ENCODE measurements at places on chromosomes 4 and X.

- no peak for DNase-seq
Measured at GRCh38 chr4:138977524-138977923, 38.1 kb upstream of the NOCT start.

DNA sequence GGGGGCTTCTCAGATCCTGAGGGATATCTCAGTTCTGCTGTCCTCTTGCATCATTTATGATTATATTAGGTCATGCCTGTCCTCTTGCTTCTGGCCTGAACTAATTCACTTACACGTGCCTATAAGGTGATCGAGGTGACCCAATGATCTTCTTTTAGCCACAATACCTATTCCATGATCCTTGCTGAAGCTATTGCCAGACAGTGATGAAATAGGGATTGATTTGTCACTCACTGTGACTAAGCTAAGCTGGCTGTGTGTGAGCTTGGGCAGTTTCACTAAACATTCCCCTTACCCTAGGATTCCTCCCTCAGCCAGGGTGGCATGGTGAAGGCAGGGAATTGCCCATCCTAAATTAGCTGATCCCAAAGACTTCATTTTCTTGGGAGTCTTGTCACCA is 19.0 kb downstream of the HADH start:
- DNase-seq = no peak

GRCh38 chrX:118974908-118975671 is 672 bp downstream of the LONRF3 start:
- DNase-seq = peak; percentile 49

DNA sequence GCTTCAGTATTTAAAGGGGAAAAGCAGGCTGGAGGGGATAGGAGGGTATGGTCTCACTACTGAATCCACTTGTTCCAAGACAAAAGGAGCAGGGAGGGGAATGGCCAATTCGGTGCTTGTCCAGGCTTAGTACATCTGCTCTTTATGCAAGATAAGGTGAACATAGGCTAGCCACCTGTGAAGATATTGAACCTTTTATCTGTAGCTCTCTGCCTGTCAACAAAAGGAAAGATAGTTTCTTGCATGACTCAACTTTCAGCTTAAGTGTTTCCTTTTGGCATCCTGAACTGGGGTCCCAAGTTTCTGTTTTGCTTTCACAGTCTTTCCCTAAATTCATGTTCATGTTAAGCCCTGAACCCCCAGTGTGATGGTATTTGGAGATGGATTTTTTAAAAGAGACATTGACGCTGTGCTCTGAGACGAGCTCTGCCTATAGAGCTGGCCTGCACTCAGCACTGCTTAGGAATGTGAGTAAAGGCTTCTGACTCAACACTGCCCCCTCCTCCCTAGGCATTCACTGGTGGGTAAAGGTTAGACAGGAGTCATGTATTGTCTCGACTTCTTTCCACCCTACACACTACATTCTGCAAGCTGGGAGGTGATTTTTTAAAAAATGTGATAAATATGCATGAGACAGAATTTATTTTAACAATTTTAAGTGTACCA is 28.2 kb downstream of the FAM149A start:
- no peak for DNase-seq

DNA sequence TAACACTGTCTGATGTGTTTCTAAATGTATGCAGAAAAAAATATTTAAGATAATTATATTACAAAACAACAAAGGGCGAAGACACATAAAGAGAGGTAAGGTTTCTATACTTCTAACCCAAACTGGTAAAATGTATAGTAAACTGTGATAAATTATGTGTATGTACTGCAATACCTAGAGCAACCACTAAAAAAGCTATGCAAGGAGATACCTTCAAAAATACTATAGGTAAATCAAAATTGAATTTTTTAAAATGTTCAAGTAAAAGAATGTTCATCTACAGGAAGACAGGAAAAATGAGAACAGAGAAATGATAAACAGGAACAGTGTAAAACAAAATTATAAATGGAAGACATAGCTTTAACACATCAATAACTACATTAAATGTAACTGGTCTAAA is 27.3 kb upstream of the RAI2 start:
- no peak for DNase-seq

DNA sequence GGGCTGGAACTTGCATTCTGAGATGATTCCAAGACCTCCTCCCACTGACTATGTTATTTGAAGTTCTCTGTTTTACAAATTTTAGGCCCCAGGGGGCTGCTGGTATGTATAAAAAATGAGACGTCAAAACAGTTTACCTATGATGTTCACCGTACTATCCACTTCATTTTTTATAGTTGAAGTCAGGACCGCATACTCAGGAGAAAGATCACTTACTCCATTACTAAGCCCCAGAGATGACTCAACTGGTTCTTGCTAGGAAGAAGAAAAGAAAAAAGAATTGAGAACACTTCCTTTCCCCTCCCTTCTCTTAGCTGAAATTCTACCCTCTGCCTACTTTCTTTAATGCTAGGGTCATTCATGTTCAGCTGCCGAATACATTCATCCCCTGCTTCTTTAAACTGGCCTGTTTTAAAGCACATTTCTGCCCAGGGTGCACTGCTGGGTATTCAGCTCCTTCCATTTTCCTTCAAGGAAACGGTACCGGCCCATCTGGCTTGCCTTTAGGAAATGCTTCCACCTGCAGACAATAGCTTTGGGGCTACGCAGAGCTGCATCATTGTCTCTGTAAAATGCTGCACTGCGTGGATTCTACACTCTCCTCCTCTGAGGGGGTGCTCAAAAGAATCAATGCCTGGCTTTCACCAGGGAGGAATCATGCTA is 66.2 kb downstream of the IRF2 start:
- DNase-seq = no peak

DNA sequence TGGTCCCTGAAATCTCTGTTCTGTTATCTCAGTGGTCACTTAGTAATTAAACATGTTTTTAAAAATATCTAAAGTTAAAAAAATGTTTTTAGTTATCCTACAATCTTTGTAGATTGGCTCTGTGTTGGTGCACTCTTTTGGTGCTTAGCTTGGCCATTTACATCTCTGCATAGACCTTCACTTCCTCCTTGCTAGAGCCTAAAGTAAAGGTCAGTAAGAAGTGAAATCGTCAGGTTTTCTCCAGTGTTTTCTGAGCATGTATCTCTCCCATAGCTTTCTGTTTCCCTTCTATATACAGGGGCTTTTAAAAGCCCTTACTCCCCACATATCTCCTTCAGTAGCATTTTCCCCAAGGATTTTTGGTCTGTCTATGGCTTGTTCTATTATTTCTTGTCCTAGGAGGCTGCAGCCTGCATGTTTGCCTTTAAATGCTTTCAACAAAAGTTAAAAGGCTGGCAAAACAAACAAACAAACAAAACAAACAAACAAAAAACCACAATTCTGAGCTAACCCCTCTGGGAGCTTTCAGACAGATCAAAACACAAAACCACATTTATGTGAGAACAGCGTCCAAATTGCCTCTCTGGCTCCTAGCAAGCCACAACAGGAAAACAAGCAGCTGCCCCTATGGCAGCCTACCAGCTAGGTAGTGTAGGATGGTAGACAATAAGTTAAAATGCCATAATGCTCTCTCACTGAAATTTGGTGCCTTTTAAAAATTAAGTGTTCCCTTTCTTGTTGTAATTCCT is 27.3 kb upstream of the GPRASP2 start:
- no peak for DNase-seq

- no peak for DNase-seq
Measured at GRCh38 chr4:127631420-127631819, 1.3 kb upstream of the INTU start.

- DNase-seq = no peak
Measured at GRCh38 chrX:112820364-112821268, 20.0 kb downstream of the AMOT start.

DNA sequence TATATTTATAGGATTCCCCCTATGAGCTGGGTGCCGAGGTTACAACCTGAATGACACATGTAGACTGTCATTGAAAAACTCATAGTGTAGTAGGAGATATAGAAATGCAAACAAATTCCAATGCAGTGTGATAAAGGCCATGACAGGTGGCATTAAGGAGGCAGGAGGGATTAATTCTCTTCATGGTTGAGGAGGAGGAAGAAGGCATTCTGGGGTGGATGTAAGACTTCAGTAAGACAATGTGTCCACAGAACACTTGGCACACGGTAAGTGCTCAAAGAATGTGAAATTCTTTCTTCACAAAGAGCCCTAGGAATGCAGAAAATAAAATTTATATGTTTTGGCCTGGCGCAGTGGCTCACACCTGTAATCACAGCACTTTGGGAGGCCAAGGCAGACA is 136.5 kb downstream of the RBM47 start:
- DNase-seq = no peak
